ENCODE measurements at places on chromosomes 12 and 14.

DNA sequence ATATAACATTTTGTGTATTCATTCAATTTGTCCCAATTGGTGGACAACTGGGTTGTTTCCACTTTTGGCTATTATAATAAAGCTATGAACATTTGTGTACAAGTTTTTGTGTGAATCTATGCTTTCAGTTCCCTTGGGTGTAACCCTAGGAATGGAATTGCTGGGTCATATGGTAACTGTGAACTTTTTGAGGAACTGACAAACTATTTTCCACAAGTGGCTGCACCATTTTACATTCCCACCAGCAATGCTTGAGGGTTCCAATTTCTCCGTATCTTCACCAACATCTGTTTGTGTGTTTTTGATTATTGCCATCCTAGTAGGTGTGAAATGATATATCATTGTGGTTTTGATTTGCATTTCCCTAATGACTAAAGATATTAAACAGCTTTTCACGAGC lies 13.0 kb downstream of the LPCAT3 start:
- no peak for DNase-seq

DNA sequence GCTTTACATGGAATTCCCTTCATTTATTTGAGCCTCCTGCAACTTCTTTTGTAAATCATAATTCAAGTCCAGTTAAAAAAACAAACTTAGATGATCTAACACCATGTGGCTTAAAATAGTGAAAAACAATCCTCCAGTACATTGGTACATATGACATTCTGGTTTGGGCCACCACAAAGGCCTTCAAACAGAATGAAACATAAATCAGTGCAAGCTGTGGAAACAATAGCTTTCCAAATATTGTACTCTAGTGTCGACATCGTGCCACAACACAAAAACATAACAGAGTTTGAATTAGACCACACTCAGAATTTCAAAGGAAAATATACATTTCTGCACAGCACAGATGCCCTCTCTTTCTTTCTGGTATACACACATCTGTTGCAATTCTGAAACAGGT lies 751.3 kb downstream of the SLC6A15 start:
- no peak for DNase-seq

- DNase-seq: no peak
Observed at GRCh38 chr12:118625050-118625675, 248.8 kb downstream of the SUDS3 start.

DNA sequence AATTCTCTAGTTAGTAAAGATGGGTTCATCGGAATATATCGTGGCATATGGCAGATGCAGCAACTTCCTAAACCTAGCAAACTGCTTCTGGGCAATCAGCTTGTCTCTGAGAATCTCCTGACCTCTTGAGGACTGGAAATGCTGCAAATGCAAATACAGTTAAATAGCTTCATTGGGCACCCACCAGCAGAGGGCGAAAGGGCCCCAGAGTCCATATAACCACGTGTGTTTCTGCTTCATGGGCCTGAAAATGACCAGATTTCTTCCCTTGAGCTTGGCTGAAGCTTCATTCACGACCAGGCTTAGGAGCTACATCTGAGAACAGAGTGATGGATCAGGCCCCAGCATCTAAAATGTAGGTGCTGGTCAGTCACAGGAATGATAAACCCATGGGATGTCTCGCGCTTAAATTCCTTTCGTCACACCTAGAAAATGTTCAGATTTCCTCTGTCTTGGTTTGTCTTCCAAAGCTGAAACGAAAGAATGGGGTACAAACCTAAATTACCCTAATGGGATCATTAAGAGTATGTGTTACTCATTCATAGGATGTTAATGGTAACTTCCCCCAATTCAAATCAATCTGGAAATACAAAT lies 1482.5 kb upstream of the TMEM132C start:
- no peak for DNase-seq
